ENCODE measurements at places on chromosomes 11 and 22.

GRCh38 chr11:124069429-124070401, 28.6 kb upstream of the OR10G7 start:
- peak; percentile 79 for DNase-seq

GRCh38 chr11:5380740-5381342, 2.8 kb upstream of the OR51M1 start:
- peak; percentile 64 for DNase-seq

- no peak for DNase-seq
Observed at GRCh38 chr11:44805596-44805995, 78.8 kb downstream of the TSPAN18 start.

- no peak for DNase-seq
Observed at GRCh38 chr11:119863851-119864601, 135.0 kb upstream of the NECTIN1 start.

- DNase-seq: no peak
Observed at GRCh38 chr22:50145721-50146438, 24.7 kb upstream of the PANX2 start.

DNA sequence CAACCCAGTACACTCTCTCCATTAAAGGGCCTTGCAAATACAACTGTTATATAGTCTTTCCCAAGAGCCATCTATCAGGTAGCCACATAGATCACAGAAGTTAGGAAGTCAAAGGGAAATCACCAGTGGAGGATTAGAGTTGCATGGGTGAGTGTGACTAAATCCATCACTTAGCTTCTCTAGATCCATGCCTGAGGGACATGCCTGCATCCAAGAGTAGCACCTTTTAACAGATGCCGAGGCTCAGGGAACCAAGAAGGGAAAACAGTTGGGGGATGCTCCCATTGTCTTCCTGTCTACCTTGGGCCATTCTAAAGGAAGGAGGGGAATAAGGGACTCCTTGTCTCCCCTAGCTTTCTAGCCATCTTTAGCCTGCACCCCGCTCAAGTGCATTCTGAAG, 77.9 kb downstream of the XRRA1 start:
- no peak for DNase-seq

- DNase-seq: no peak
Observed at GRCh38 chr11:126173257-126173656, 38.2 kb downstream of the RPUSD4 start.

DNA sequence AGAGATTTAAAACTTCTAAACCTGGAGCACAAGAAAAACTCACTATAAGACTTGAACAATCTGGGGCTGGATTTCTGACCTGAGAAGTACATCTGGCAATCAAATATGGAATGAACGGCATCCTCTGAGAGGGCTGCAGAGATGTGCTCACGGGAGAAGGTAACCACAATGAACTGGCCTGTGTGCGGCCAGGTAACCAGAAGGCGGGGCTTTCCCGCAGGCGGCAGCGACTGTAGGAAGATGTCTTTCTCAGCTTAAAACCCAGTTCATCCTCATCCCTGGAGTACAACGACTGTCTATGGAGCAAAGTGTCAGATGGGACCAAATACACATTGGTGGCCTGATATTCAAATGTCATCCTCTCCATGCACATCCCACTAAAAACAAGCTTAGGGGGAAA, 24.5 kb downstream of the MICAL3 start:
- no peak for DNase-seq

- peak; percentile 78 for DNase-seq
Observed at GRCh38 chr22:27990879-27991278, 71.8 kb upstream of the PITPNB start.

GRCh38 chr11:33391893-33392251, 134.7 kb downstream of the HIPK3 start:
- DNase-seq: no peak

DNA sequence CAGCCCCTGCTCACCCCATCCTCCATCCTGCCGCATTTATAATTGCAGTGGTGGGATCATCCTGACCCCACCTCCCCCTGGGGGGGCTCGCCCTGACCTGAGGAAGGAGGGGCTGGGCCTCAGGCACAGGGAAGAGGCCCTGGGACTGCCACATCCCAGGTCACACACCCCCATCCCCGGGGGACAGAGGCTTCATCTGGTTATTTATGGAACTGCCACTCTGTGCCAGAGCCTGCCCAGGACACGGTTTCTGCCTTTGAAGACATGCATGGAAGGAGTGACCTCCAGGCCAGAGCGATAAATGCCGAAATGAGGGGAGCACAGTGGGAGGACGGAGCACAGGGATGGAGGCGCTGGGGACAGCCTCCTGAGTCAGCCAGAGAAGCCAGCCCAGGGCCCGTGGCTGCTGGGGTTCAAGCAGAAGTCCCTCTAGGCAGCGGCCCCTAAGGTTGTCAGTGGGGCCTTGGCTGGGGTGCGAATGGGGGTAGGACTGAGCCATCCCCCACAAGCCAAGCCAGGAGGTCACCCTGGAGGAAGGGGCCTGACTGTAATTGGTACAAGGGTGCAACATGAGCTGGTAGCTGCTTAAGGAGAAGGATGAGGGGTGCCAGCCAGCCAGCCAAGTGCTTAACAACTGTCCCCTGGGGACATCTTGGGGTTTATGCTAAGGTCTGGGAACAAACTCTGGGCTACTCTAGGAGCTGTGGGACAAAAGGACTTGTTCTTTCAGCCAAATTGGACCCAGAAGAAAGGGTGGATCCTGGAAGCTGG, 51.4 kb upstream of the SHISAL1 start:
- DNase-seq: no peak

GRCh38 chr11:61567286-61568061, 13.4 kb downstream of the SYT7 start:
- DNase-seq: peak; percentile 95

DNA sequence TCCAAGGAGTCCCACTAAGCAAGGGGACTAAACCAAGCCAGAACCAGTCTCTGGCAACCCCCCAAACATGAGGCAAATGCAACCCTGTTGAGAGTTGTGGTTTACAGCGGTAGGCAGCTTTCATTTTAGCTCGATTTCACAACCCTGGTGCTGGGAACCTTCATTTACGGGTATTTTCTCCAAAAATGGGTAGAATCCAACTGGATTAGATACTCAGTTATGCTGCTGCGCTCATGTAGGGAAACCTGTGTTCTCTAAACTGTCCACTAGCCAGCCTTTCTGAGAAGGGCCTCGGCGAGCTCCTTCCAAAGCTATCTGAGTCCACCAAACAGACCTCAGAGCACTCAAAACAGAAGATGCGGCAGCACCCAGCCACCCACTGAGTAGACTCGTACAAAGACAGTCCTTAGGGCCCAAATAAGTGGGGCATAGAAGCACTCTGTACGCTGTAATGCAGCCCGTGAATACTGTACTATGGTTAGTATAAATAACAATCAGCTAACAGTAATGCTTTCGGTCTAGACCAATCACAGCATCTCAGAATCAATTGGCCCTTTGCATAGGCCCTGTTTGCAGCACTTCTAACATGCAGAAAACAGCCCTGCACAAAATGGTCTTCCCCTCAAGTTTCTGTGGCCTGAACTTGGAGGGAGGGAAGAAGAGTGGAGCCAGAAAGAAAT, 104.7 kb downstream of the ETS1 start:
- no peak for DNase-seq

DNA sequence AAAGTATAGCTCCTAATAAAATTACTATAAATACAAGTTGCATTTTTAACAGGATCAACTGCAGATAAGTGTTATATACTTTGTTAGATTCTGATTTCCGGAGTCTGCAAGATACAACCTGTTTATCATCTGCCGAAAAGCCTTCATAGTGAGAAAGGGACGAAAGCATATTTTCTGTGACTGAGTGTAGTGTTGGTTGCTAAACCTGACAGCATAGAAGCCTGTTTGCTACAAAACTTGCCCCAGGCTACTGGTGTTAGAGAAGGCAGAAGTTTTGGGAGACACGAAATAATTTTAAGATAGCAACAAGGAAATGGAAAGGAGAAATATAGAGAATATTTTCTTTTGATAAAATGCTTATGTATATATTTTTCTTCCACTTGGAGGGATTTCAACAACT, 243.5 kb upstream of the NARS2 start:
- no peak for DNase-seq

- no peak for DNase-seq
Observed at GRCh38 chr22:32448980-32449379, 15.3 kb downstream of the BPIFC start.

DNA sequence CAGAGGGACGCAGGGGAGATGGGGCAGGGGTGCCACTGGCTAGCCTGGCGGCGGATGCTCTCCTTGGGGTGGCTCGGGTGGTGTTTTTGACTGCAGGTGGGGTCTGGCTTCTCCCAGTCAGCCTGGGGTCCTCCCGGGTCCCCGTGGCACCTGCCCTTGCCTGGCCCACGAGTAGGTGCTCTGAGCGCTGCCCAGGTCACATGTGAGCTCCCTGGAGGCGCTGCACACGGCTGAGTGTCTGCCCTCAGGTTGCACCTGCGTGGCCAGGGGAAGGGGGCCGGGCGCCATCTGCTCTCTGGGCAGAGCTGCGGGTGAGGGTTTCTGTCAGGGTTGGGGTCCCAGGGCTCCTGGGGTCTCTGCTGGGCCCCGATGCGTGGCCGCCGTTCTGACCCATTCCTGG, 5.2 kb downstream of the TSPAN4 start:
- no peak for DNase-seq

DNA sequence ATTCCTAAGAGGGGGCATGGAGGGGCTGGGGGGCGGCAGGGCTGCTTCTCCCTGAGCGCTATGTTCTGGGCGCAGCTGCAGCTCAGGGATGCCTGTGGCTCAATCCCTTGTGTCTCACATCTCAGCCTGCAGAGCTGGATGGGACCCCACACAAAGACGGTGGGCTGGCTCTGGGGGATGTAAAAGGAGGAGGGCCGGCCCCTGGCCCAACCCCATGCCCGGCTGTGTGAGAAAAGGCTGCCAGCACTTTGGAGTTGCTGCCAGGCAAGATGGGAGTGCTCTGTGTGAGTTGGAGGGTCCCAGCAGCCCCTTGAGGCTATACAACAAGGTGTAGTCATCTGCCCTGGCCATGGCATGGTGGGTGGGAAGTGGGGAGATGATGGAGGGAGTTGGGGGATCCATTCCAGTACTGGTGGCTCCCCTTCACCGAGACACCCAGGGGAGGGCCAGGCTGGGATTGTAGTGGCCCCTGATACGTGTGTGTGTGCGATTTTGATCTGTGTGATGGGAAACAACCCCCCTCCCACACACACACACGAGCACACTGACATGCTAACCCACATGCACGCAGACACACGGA, 1.3 kb upstream of the TBX10 start:
- DNase-seq: peak; percentile 52

DNA sequence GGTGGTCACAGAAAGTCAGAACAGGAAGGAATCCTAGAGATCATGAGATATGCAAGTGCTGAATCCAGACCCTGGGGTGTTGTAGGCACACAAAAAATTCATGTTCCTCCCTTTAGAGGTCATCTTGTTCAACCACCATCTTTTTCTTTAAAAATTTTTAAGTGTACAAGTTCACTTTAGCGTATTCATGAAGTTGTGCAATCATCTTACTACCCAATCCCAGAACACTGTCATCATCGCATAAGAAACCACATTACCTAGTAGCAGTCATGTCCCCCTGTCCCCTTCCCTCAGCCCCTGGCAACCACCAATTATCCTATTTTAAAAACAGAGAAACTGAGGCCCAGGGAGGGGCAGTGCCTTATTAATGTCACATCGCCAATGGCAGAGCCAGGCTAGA, 20.3 kb upstream of the WNT11 start:
- DNase-seq: no peak

- DNase-seq: no peak
Observed at GRCh38 chr11:76767659-76768058, 15.5 kb upstream of the TSKU start.

DNA sequence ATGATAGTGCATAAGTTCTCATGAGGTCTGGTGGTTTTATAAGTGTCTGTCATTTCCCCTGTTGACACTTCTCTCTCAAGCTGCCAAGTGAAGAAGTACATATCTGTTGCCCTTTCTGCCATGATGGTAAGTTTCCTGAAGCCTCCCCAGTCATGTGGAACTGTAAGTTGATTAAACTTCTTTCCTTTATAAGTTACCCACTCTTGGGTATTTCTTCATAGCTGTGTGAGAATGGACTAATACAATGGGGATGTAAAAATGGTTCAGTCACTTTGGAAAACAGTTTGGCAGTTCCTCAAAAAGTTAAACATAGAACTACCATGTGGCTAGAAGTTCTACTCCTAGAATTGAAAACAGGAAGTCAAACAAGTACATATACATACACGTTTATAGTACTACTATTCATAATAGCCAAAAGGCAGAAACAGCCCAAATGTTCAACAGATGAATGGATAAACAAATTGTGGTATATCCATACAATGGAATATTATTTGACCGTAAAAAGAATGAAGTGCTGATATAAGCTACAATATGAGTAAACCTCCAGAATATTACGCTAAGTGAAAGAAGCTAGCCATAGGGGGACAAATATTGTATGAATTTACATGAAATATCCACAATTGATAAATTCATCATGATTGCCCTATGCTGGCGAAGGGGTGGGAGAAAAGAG, 16.0 kb upstream of the DKK3 start:
- no peak for DNase-seq

GRCh38 chr11:41781441-41781840, 322.0 kb upstream of the LRRC4C start:
- DNase-seq: no peak

DNA sequence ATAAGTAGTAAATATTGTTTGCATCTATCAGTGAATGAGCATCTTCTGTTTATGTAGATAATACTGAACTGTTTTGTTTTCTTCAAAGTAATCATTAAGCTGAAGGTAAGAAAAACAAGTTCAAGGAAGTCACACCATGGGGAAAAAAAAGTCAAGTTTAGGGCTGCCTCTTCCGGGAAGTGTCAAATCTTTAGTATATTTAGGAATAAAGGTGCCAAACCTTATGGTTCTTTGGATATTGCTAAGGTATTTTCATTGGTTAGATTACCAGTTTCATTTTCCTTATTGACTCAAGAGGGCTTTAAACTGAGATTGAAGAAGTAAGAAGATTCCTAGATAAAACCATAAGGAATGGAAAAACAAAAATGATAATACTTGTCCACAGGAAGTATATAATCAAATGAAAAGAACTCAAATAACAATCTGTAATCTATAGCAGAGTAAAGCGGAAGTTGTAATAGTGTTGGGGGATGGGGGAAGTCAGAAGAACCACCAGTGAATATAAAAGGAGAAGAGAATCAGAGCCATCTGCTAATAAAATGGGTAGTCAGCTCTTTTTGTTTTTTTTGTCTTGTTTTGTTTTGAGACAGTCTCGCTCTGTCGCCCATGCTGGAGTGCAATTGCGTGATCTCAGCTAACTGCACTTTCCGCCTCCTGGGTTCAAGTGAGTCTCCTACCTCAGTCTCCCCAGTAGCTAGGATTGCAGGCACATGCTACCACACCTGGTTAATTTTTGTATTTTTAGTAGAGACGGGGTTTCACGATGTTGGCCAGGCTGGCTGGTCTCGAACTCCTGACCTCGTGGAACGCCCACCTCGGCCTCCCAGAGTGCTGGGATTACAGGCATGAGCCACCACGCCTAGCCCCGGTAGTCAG, 2.3 kb downstream of the ATM start:
- no peak for DNase-seq

GRCh38 chr11:61347916-61348461, 13.7 kb downstream of the CYB561A3 start:
- no peak for DNase-seq

- no peak for DNase-seq
Observed at GRCh38 chr11:117824571-117825537, at the start of gene FXYD2. Gene FXYD2, minus strand, starts transcription at chr11:117824744. Its CDS starts 66 bp downstream, at chr11:117824678.

- DNase-seq: peak; percentile 50
Observed at GRCh38 chr11:2693271-2694261, 6.2 kb downstream of the KCNQ1OT1 start.
